ENCODE measurements at places on chromosomes 3 and 15.

DNA sequence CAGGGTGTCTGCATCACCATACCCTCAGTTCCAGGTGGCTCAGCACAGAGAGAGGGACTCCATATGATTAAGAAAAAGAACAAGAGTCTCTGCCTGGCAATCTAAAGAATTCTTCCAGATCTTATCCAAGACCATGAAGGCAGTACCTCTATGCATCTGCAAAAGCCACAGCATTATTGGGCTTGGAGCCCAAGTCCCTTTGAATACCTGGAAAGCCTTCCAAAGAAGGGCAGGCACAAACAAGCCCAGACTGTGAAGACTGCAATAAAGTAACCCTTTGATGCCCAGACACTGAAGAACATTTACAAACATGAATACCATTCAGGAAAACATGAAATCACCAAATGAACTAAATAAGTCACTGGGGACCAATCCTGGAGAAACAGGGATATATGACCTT, 60.9 kb upstream of the DIPK2A start:
- no peak for DNase-seq

DNA sequence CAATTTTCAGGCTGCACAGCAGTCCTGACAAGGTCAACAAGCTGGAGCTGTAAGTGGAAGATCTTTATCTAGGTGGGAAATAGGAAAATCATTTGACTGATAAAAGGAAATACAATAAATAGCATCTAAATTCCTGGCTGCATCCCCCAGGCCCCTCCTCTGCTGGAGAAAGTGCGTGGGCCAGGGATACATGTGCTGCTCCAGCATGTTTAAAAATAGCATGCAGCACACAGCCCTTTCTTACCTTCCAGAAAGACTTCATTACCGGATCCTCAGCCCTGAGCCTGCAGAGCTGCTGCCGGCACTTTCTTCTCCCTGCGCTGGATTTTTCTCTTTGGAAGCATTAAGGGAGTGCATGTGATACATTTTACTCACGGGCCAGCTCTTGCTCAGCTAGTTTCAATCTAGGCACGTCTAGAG, 77.3 kb downstream of the HMG20A start:
- no peak for DNase-seq

DNA sequence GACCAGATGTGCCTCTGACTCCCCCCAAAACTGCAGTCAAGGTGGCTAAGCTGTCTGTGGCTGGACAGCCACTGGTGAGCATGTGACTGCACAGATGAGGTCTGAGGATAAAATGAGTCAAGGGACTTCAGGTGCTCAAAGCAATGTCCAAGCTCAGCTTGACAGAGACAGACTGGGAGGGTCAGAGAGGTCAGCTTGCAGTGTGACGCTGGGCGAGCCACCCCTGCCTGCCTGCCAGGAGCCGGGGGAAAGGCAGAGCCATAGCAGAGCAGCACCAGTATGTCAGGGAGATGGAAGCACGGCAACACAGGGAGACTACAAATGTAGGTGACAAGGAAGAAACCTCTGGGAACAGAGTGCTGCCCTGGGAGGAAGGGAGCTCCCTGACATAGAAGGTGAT, 399.4 kb downstream of the OCA2 start:
- DNase-seq: no peak

DNA sequence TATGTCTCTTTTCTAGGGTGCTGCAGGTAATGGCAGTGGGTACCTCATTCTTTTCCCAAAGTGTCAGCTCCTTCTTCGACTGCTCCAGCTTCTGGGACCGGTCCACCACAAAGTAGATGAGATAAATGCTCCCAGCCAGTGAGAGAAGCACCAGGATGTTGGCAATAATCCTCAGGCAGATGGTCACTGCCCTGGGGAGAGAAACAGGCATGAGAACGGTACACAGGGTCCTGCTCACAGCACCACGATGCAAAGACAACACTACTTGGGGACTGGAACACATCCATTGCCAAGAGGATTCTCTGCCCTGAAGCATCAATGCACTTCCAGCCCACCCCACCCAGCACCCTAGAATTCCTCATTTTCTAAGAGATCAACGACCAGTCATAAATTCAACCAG, 22.4 kb downstream of the TMC3 start:
- DNase-seq: no peak

DNA sequence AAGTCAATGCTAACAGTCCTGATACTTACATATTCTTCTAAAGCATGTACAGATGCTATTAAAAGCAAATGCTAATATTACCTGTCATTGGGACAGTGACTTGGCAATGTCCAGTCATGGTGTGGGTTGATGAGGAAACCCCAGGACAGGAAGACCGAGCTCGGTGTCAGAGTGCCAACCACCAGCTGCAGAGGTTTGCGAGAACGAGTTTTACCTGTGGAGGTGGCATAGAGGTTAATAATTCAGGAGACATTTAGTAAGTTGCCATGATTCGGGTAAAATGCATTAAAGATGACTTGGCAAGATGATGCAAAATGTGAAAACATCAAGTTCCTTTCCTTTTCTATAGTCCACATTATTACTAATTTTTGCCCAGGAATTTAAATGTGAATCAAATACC, 94.5 kb downstream of the ABI3BP start:
- no peak for DNase-seq

GRCh38 chr3:58639001-58639400, 27.6 kb downstream of the FAM3D start:
- no peak for DNase-seq

GRCh38 chr3:191702121-191702520, 241.2 kb downstream of the PYDC2 start:
- no peak for DNase-seq

GRCh38 chr15:62063825-62064635, 2.7 kb upstream of the C2CD4A start:
- no peak for DNase-seq

DNA sequence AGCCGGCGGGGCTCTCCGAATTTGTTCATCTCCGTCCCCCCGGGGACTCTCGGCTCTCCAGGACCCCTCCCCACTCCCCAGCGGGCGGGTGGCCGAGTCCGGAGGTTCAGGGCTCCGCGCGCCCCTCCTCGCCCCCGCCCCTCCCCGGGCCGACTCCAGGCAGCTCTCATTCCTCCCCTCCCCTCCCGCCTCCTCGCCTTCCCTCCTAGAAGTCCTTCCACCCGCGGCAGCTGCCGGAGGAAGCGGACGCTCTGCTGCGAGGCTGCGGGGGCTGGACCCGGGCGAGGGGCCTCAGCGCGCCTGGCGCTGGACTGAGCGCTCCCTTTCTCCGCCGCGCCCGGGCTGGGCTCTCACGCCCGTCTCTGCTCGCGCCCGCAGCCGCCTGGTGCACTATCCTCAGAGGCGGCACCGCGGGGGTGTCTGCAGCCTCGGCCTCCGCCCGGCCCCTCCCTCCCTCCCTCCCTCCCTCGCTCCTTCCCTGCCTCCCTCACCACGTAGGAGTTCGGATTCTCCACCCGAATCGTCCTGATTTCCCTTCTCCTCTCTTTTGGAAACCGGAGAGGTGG, at the start of gene ROBO2:
ROBO2 (plus strand) TSS at position 494 of the 566 bp plus-strand sequence. CDS start 687 bp downstream, outside the sequence.
- no peak for DNase-seq

- DNase-seq: peak; percentile 59
Measured at GRCh38 chr15:89556413-89557262, 18.6 kb upstream of the TICRR start.

DNA sequence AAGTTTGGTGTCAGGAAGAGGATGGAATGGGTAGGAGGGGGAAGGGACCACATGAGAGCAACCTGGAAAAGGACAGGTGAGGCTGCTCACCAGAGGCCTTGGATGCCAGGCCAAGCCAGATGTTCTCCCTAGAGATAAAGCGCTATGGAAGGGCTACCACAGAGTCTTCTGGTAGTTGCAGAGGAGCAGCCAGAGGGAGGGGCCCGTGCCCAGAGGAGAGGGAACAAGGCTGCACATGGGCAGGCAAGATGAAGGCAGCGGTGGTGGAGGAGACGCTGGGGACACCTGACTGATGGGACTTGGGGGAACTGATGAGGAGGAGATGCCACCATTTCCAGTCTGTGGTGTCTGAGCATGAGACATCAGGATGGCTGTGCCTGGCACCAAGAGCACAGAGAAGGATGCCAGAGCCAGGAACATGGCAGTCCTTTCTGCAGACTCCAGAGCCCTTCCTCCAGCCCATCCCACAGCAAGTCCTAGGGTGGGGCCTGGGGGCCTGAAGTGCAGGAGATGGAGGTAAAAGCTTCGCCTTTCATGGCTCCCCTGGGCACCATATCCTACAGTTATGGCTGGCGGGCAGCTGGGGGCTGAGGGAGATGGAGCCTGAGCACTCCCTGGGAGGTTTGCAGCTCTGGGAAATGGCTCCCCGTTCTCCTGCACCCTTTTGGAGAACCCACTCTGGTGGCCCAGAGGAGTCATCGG, 103.0 kb downstream of the ETFA start:
- DNase-seq: no peak

- DNase-seq: no peak
Measured at GRCh38 chr3:107710851-107711250, 188.1 kb downstream of the BBX start.

GRCh38 chr3:103002425-103003176, 567.8 kb downstream of the ZPLD1 start:
- DNase-seq: no peak
